ENCODE measurements at places on chromosomes 3 and 15.

- DNase-seq, result no peak
Observed at GRCh38 chr3:73498764-73499622, 125.7 kb downstream of the PDZRN3 start.

DNA sequence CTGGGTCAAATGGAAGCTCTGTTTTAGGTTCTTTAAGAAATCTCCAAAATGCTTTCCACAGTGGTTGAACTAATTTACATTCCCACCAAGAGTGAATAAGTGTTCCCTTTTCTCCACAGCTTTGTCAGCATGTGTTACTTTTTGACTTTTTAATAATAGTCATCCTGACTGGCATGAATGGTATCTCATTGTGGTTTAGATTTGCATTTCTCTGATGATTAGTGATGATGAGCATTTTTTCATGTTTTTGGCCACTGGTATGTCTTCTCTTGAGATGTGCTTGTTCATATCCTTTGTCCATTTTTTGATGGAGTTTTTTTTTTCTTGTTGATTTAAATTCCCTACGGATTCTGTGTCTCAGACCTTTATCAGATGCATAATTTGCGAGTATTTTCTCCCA is 745.0 kb upstream of the BCHE start:
- no peak for DNase-seq

DNA sequence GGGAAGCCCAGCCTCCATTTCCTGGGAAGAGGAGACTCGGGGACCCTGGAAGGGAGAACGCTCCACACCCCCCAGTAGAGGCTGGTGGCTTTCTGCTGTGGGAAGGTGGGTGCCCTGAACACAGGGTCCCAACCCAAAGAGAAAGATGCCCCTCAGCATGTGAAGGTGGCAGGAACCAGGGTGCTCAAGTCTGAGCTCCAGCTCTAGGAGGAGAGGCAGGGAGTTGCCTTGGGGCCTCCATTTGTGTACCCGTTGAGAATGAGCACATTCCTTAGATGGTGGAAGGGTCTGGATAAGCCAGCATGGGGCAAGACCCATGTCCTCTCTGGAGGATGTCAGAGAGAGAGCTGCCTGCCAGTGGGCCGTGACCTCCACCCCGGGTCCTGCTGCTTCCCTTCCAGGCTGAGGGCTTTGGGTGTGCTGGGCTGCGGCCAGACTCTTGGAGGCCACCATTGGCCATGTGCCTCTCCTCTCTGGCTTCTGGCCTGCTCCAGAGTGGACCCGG is 212.4 kb downstream of the TBC1D2B start:
- no peak for DNase-seq

- DNase-seq, result no peak
Observed at GRCh38 chr3:6172871-6173642, 687.9 kb upstream of the GRM7 start.

GRCh38 chr3:124860599-124860998 is 26.6 kb downstream of the ITGB5 start:
- peak; percentile 95 for DNase-seq

- DNase-seq, result no peak
Observed at GRCh38 chr3:158912188-158912587, 110.3 kb downstream of the MFSD1 start.

DNA sequence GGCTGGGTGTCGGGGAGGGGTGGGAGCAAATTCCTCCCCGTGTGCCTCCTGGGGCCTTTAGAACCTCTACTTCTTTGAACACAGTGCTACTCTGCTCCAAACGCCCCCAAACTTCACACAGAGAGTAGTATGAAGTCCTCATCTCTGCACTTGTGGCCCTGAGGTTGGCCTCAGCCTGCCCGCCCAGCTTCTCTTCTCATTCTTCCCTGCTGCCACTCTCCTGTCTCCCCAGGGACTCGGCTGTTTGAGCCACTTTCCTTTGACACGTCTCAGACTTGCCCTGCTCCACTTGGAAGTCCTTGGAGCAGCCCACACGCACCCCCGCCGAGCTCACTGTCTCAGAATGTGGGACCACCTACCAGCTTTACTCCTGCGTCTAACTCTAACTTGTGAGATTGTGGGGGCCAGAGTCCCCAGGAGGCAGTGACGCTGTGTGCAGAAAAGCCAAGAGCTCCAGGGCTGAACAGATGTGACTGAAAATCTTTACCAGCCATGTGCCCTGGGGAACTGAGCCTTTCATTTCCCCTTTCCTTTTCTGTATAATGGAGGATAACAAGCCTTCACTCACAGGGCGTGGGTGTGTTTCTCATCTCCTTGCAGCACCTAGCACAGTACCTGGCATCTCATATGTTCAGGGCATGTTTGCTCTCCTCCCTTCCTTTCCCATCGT is 233.6 kb upstream of the CTDSPL start:
- DNase-seq, result no peak

GRCh38 chr15:94526071-94526689 is 294.8 kb downstream of the MCTP2 start:
- no peak for DNase-seq

DNA sequence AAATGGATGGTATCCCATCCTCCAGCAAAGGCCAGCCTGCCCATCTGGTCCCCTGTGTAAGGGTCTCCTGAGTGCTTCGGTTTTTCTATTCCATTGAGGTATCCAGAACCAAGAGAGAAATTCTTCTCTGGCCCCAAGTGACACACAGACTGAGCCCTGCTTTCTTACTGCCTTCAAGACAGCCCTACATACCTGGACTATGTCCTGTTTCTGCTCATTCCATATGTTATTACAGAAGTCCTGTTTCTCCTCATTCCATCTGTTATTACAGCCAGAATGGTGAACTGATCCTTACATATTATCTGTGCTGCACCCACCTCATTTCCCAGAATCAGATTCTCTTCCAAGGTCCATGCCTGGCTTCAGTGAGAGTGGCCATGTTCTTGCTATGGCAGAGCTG is 115.2 kb downstream of the DCLK3 start:
- peak; percentile 21 for DNase-seq

DNA sequence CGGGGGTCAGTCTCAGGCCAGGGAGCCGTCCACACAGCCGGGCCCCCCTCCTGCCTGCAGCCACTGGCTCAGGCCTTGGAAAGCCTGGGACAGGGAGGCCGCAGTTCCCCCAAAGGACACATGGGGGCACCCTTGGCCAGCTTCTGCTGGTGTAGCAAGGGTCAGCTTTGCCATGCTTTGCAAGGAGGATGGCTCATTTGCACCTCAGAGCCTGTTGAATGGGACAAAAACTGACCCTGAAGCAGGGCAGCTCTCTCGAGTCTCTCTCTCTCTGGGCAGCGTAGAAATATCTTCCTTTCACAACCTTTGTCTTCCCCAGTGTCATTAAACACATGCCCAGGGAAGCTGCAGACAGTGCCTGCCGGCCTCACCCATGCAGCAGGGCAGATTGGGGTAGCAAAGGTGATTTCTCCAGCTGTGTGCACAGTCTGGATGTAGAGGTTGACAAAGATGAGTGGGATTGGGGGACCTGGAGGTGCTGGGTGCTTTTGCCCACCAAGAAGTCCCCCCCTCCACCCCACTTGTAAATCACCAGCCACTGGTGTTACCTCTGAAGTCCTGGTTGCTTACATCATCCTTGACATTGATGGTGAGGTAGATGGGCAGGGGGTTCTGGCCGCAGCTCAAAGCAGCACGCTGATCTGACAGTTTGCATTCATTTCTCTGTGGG is 17.4 kb upstream of the EHD4 start:
- DNase-seq, result peak; percentile 52

GRCh38 chr3:44111482-44111881 is 130.2 kb upstream of the TOPAZ1 start:
- no peak for DNase-seq

DNA sequence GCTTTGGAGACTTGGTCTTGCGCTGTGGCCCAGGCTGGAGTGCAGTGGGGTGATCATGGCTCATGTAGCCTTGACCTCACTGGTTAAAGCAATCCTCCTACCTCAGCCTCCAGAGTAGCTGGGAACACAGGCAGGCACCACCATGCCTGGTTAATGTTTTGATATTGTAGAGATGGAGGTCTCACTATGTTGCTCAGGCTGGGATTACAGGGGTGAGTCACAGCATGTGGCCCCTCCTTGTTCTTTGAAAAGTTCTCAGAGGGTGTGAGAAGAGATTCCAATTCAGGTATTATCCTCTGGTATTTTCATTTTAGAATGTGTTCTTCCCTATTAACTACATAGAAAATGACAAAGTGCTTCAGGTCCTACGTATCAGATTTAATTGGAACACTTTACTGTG is 51.9 kb upstream of the RPL32 start:
- no peak for DNase-seq

DNA sequence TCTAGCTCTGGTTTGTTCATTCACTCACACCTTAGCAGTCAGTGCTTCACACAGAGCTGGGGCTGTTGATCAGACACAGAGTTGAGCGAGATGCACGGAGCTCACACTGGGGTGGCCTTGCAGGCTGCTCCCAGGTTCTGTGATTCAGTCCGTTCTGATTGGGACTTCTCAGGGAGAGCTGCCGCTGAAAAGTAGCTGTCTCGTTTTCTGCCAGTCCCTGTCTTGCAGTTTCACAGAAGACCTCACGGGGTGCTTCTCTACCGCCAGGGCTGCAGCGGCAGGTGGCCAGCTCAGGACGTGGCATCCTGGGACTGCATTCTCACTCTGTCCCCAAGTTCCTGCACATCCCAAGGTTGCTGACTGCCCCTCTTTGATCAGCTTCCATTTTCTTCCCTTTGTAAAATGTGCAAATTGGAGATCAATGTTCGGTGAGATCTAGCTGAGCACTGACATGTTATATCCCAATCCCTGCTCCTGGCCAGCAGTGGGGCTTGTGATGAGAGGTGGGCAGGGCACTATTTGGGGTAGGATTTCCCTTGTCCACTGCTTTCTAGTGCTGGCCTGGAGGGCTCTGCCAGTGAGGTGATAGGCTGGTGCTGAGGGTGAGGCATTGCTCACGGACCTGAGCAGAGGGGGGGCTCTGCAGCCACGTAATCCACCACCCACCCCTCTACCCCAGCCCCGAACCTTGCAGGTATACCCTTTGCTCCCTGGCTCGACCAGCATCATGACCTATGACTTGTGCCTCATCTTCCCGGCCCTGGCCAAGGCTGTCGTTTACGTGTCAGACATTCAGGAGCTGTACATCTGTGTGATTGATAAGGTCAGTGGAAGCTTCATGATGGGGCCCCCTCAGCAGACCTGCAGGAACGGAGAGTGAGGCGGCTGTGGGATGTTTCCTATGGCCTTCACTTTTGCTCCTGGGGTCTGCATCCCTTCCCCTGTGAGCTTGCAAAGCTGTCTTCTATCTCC is 5.3 kb upstream of the TXNRD3 start:
- DNase-seq, result no peak

- DNase-seq, result no peak
Observed at GRCh38 chr3:14700891-14701290, 25.9 kb downstream of the C3orf20 start.

Data from RCC 7860 (cell line).